ENCODE measurements at places on chromosomes 13 and 19. TPM values are rescaled to one million over a fixed set of nuclear protein-coding genes. Genes with fewer than 3 reads are reported as not detected.

DNA sequence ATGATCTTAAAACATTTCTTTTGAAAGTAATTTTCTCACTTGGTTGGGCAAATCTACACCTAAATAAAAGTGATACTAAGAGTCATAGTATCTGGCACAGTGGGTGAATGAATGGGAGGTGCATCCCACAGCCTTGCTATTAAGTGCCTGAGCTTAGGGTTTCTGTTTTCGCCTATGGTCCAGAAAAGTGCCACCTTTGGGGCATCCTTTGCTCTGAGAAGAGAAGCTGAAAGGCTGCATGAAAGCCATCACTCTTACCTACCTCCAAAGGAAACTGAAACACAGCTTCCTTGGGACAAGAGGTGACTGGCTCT is 55.6 kb upstream of the AKAP11 start:
- DNase-seq, result no peak
- H3K27ac ChIP-seq, result no peak overlapping the region
- no peak overlapping the region for H3K4me3 ChIP-seq
- H3K36me3 ChIP-seq, result no peaks in the 10 kb centered on the region
- H3K4me1 ChIP-seq, result no peaks in the 10 kb centered on the region
- H3K27me3 ChIP-seq, result no peaks in the 10 kb centered on the region

GRCh38 chr19:2503521-2504109 is 27.7 kb downstream of the GADD45B start:
- no peaks in the 10 kb centered on the region for H3K27me3 ChIP-seq
- DNase-seq, result no peak
- no peak overlapping the region for H3K27ac ChIP-seq
- peaks cover 3% of the 10 kb centered on the region for H3K4me1 ChIP-seq
- no peak overlapping the region for H3K4me3 ChIP-seq

DNA sequence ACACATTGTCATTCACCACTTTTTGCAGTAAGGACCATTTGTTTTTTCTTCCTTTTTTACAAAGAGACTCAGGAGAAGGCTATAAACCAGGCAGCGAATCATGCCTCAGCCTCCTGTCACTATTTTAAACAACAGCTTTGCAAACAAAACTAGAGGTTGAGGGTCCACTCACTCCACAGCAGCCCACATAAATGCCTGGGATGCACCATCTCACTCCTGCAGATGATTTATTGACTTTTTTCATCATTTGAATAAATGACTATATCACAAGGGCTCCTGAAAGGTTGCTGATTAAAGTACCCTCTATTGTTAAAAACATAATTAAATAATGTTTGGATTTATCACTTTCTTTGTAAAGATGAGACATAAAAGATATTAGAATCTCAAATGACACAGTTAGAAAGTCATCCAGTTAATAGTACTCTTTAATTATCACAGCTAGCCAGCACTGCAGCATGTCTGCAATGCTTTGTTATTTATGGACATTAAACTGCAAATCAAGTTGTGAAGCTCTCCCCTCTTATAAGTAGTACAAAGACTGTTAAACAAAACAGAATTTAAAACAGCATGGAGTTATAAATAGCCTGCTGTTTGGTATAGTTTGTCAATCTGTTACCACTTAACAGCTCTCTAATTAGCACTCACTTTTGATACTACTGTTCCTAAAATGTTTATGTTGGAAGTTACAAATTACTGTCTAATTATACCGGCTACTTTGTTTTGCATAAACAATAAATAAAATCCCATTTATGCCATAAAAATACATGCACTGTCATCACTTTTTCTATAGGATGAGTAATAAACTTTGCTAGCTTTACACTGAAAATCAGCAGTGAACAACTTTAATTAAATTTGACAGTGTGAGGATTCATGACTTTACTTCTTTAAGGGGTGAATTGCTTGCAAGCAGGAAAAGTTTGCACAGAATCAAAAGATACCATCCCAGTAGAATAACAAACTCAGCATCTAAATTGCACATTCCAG is 853.2 kb downstream of the UQCRFS1 start:
- DNase-seq, result no peak
- no peaks in the 10 kb centered on the region for H3K4me1 ChIP-seq
- no peak overlapping the region for H3K27ac ChIP-seq
- no peaks in the 10 kb centered on the region for H3K36me3 ChIP-seq
- H3K4me3 ChIP-seq, result no peak overlapping the region

- H3K27ac ChIP-seq, result no peak overlapping the region
- no peaks in the 10 kb centered on the region for H3K4me1 ChIP-seq
- H3K4me3 ChIP-seq, result no peak overlapping the region
- H3K27me3 ChIP-seq, result no peaks in the 10 kb centered on the region
Measured at GRCh38 chr19:39351537-39352064, 9.4 kb downstream of the SAMD4B start.

DNA sequence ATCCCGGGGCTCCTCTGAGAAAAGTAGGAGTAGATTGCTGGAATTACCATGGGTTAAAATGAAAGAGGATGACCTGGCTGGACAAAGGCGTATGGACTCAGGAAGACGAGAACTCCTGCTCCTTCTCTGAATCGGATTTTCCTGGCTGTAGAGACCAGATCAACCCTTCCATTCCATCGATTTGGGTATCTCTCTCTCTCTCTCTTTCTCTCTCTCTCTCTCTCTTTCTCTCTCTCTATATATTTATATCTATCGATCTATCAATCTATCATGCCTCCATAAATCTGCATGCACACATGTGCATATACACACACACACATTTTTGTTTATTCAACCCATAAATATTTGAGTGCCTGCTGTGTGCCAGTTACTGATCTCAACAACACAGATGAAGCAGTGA is 234.9 kb downstream of the LMO7 start:
- H3K27ac ChIP-seq, result no peak overlapping the region
- H3K4me1 ChIP-seq, result no peaks in the 10 kb centered on the region
- no peak for DNase-seq
- no peaks in the 10 kb centered on the region for H3K36me3 ChIP-seq
- H3K27me3 ChIP-seq, result no peaks in the 10 kb centered on the region

- peaks cover 10% of the 10 kb centered on the region for H3K4me1 ChIP-seq
- H3K36me3 ChIP-seq, result peaks cover 2% of the 10 kb centered on the region
- no peak overlapping the region for H3K4me3 ChIP-seq
Measured at GRCh38 chr13:48315969-48316650, 12.6 kb downstream of the RB1 start.

DNA sequence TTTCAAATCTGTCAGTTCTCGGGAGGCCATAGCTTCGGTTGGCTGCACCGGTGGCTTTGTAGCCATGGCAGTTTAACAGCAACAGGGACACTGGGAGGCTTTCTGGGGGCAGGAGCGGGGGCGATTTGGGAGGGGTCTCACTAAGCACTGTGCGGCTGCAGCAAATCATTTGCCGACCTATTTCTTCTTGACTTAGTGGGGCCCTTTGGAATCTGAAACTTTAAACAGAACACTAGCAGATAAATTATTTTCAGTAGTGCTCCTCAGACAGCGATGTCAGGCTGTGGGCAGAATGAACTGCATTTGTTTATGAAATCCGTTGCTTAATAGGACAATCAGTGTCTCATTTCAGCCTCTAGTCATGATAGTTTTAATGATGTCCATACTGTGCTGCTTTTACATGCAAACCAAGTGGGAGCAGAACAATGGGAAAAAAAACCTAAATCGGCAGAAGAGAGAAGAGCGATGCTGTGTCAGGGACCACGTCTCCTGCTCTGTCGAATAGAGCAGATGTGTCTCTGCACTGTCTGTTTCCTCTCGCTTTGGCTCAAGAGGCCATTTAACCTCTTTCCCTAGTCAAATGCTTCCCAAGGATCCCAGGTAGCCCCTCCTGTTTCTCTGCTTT is 211.9 kb downstream of the OLFM4 start:
- no peak overlapping the region for H3K4me3 ChIP-seq
- DNase-seq, result no peak
- H3K27ac ChIP-seq, result no peak overlapping the region
- no peaks in the 10 kb centered on the region for H3K4me1 ChIP-seq
- peaks cover 2% of the 10 kb centered on the region for H3K27me3 ChIP-seq

- no peaks in the 10 kb centered on the region for H3K4me1 ChIP-seq
- H3K27me3 ChIP-seq, result no peaks in the 10 kb centered on the region
- H3K36me3 ChIP-seq, result peaks cover 18% of the 10 kb centered on the region
- no peak overlapping the region for H3K27ac ChIP-seq
- H3K4me3 ChIP-seq, result no peak overlapping the region
Measured at GRCh38 chr19:5030136-5030820, 61.4 kb downstream of the KDM4B start.

- H3K4me3 ChIP-seq, result no peak overlapping the region
- no peak overlapping the region for H3K27ac ChIP-seq
- H3K4me1 ChIP-seq, result no peaks in the 10 kb centered on the region
- H3K27me3 ChIP-seq, result no peaks in the 10 kb centered on the region
- no peaks in the 10 kb centered on the region for H3K36me3 ChIP-seq
- DNase-seq, result no peak
Measured at GRCh38 chr13:56706485-56706884, 434.2 kb upstream of the PRR20A start.

- H3K4me3 ChIP-seq, result no peak overlapping the region
- DNase-seq, result no peak
- H3K36me3 ChIP-seq, result no peaks in the 10 kb centered on the region
Measured at GRCh38 chr13:47168066-47168465, 271.2 kb upstream of the HTR2A start.

TRAPPC5 gene
- 22.5 TPM for total RNA-seq

SIGLEC10 gene
- total RNA-seq, result 8.4 TPM

EXOSC5 gene
- 11.5 TPM for total RNA-seq

CYP2S1 gene
- 1.4 TPM for total RNA-seq

KCNRG gene
- total RNA-seq, result 2.1 TPM

RASGRP4 gene
- total RNA-seq, result 2.4 TPM
